ENCODE measurements at places on chromosomes 3 and 15.

DNA sequence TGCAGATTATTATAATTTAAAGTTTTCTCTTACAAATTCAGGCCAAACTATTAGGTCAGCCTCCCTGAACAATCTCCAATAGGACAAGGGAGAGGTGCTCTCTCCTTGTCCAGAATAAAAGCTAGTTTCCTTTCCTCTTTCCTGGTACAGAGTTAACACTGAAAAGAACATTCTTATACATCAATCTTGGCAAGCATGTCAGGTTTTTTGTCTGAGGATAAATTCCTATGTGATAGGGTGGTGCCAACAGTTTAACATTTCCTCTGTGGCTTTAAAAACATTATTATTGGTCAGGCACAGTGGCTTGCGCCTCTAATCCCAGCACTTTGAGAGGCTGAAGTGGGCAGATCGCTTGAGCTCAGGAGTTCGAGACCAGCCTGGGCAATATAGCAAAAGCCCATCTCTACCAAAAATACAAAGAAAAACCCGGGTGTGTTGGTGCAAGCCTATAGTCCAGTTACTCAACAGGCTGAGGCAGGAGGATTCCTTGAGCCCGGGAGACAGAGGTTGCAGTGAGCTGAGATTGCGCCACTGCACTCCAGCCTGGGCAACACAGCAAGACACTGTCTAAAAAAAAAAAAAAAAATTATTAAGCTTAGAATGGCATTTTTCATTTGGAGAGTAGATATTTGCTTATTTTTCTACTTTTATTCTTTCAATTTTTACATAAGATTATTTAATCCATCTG lies 13.7 kb upstream of the ULK4 start:
- DNase-seq: no peak

DNA sequence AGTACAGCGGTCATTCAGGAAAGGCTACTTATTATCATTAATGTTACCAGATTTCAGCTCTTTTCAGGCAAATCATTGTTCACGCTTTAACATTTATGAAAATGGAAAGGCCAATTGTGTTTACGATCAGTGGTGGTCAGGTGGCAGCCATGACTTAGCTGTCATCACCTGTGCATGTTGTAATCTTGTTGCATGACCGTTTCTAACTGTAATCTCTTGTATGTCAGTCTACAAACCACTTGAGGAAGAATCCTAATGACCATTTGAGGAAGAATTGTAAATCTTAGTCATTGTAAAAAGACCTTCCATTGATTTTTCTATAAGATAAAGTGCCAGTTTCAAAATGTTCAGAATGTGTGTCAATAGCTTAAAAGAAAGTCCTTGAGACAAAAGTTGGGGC lies 100.4 kb downstream of the SERPINI1 start:
- DNase-seq: no peak

- no peak for DNase-seq
Measured at GRCh38 chr15:58522391-58522790, 90.6 kb downstream of the LIPC start.

DNA sequence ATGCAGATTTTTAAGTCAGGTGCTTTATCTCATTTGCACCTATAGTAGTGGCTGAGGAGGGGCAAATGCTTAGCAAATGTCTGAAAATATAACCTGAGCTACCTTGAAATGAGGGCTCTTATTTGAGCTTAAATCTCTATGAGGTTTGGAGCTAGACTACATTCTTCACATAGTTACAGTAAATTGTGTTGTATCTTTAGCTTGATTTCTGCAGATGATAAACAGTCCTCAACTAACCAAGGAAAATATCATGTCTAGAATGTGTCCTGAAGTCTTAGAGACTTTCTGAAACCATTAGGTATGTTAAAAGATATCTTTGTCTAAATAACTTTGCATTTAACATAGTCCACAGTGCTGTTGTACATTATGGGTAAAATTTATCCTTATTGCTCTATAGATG lies 127.6 kb downstream of the ATP1B3 start:
- no peak for DNase-seq

DNA sequence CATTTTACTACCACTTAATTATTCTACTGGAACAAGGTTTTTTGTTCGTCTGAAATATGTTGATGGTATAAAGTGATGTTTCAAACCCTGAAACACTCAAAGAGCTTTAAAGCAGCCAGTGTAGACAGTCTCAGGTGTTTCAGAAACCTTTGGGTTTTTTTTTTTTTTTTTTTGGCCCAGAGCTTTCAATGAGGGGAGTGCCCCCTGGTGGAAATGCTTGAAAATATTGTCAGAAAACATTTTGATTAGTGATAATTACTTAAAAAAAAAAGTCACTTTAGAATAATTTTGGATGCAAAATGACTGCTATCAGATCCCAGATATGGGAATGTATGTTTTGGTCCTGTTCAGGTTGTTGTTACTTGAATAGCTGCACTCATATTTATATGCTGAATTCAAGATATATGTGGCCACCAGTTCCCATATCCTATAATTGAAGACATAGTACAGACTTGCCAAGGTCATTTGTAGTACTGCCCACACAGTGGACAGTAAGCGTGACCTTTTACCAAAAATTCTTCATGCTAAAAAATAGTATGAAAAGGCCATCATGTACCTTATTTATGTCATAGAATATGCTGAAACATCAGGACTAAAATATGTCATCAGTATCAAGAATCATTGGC lies 35.9 kb downstream of the SATB1 start:
- DNase-seq: no peak

GRCh38 chr15:65094294-65094995 lies 17.9 kb downstream of the KBTBD13 start:
- DNase-seq: no peak

- DNase-seq: no peak
Measured at GRCh38 chr3:137205394-137206045, 247.7 kb downstream of the IL20RB start.

DNA sequence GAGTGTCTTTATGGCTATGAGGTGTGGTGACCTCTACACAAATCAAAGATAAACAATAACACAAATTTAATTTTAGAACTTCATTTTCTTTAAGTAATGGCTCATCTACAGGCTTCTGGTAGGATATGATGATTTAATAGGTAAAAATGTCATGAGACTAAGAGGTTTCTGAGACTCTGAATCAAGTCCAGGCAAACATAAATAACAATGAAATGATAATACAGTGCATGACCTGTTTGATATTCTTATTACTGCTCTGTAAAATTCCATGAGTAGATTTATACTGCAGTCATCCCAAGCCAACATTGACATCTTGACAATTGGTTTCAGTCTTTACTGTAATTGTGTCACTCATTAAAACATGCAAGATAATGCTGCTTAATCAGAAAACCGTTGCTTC lies 936.8 kb downstream of the MCTP2 start:
- no peak for DNase-seq

- no peak for DNase-seq
Measured at GRCh38 chr3:46389306-46389705, 17.6 kb downstream of the CCR5AS start.

- DNase-seq: no peak
Measured at GRCh38 chr15:59867086-59867855, 136.8 kb upstream of the FOXB1 start.

GRCh38 chr15:83088876-83089275 lies 18.6 kb upstream of the TM6SF1 start:
- DNase-seq: no peak

- no peak for DNase-seq
Measured at GRCh38 chr3:63151897-63152296, 126.2 kb upstream of the SYNPR start.
